Osteocyte (in vitro differentiated cells): ENCODE measurements at places on chromosomes 1 and 21. TPM values are rescaled to one million over a fixed set of nuclear protein-coding genes. Genes with fewer than 3 reads are reported as not detected.

Gene HTR1D
- total RNA-seq: 1.2 and 1.6 TPM in 2 replicates

Gene A3GALT2
- total RNA-seq: 0.35 TPM in 1 of 2 replicates, not detected in the other

Gene POLR3GL
- total RNA-seq: 21.7 and 22.4 TPM in 2 replicates

Gene INAVA
- total RNA-seq: 2.0 and 2.1 TPM in 2 replicates

Gene ADCY10
- total RNA-seq: 0.10 and 0.94 TPM in 2 replicates

Gene ESRRG
- not detected in 2 replicates for total RNA-seq

Gene PTPN22
- total RNA-seq: not detected in 2 replicates

Gene CLCNKB
- 0.34 TPM in 1 of 2 replicates, not detected in the other for total RNA-seq

Gene PPIAL4G
- not detected in 2 replicates for total RNA-seq

Gene DUSP23
- 10.5 and 16.5 TPM in 2 replicates for total RNA-seq

Gene RPTN
- total RNA-seq: not detected in 2 replicates

Gene ILDR2
- 0.16 TPM in 1 of 2 replicates, not detected in the other for total RNA-seq

DNA sequence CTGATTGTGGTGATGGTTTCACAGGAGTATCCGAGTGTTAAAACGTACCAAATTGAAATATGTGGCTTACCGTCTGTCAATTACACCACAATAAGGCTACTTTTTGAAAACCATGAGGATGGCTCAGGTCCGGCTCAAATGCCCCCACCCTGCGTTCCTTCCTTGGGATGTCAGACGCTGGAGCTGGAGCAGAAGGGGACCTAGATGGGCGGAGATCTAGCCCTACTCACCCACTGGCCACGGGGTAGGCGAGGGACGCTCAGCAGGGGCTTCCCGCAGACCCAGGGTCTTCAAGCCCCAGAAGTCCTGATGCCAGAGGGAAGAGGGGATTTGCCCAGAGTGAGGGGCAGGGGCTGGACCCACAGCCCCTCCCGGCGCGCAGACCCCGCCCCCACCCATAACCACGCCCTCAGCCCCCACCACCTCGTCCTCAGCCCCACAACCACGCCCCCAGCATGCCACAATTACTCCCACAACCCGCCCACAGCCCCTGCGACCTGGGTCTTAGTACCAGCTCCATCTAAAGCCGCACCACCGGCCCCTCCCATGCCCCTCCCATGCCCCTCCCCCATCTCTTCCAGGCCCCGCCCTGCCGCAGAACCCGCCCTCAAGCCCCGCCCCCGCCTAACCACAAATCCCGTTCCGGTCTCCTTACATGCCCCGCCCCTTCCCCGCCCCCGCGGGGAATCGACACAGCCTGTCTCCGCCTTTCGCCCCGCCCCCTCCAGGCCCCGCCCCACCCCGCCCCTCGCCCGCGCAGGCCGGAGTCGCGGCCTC lies at the start of gene LRRC3:
LRRC3 (plus strand) TSS at position 764 of the 777 bp plus-strand sequence. CDS start 1,135 bp downstream, outside the sequence.
- DNase-seq: no peak

DNA sequence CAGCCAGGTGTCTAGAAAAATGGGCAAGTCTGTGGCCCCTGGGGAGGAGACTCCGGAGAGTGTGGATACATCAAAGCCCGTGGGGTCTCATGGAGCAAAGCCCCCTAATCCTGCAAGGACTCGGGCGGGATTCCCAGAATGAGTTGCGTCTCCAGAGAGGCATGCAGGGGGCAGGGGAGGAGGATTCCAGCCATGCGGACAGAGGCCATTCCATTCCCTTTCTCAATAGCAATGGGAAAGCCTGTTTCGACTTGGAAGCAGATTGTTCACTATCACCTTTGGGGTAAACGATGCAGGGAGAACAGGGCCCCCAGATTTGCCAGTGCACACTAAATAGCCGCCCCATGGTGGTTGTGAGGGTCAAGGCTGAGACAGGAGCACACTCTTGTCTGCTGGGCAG lies 15.4 kb upstream of the PRDM15 start:
- no peak for DNase-seq

- DNase-seq: peak; percentile 74
Observed at GRCh38 chr21:43207868-43208267, 39.1 kb downstream of the CRYAA start.

GRCh38 chr1:31239653-31240241 lies at the start of gene NKAIN1:
NKAIN1 (minus strand) TSS chr1:31239887; CDS start chr1:31239547, 340 bp downstream.
- no peak for DNase-seq

DNA sequence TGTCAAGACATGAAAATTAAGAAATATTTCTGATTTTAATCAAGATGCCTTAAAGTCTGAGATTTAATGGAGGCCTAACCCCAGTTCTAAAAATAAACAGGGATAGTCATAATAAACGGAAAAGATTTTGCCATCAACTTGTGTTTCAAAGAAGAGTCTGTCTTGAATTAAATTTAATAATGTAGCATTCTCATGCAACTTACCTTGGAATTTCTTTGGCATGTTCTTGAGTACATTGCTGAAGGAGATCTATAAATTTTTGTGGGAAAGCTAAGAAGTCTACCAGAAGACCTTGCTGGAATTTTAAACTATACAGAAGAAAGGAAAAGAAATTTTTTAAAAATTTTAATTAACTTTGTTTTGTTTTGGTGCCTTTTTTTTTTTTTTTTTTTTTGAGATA lies 10.6 kb downstream of the SASS6 start:
- DNase-seq: no peak

GRCh38 chr1:61193808-61194207 lies 111.4 kb downstream of the NFIA start:
- no peak for DNase-seq

GRCh38 chr1:244874974-244875579 lies 10.7 kb upstream of the HNRNPU start:
- no peak for DNase-seq

- no peak for DNase-seq
Observed at GRCh38 chr1:109438798-109439297, 12.6 kb upstream of the PSMA5 start.

DNA sequence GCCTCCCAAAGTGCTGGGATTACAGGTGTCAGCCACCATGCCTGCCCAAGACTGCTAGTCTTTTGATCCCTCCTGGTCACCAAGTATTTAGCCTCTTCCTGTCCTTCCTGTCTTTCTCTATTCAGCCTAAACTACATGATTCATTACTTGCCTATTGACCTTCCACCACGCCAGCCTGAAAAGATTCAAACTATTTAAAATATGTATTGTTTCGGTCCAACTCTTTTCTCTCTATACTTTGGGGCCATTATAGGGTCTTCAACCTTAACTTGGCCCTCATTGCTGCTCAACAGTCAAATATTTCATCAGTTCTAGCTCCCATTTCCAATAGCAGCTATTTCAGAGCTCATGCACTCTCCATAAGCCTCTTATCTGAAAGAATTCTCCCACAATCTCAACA lies 153.0 kb downstream of the TNFSF18 start:
- DNase-seq: no peak

DNA sequence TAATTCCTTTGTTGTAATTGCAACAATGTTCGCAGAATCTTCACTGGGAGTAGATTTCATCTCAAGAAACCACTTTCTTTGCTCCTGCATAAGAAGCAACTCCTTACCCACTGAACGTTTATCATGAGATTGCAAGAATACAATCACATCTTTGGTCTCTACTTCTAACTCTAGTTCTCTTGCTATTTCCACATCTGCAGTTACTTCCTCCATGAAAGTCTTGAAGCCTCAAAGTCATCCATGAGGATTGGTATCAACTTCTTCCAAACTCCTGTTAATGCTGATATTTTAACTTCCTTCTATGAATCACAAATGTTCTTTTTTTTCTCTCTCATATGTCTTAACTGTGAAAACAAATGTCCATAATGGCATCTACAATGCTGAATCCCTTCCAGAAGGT lies 118.6 kb upstream of the RAB4A start:
- no peak for DNase-seq

GRCh38 chr1:156160743-156161171 lies 7.4 kb downstream of the SEMA4A start:
- DNase-seq: no peak

DNA sequence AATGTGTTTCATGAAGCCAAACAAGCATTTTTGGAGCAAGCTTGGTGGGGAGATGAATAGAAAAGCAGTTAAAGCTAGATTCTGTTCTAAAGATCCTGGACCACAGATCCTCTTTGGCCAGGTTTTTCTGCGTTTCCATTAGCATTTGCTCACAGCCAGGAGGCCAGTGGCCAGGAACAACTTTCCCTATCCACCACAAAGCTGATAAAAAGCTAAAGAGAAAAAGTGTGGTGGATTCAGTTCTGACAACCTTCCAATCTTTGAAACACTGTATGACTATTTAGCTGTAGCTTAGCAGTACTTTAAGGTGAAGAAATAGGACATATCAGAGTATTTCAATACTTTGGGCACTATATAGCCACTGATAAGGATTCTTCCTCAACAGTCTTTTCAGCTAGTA lies 3.0 kb upstream of the NEK7 start:
- DNase-seq: no peak

DNA sequence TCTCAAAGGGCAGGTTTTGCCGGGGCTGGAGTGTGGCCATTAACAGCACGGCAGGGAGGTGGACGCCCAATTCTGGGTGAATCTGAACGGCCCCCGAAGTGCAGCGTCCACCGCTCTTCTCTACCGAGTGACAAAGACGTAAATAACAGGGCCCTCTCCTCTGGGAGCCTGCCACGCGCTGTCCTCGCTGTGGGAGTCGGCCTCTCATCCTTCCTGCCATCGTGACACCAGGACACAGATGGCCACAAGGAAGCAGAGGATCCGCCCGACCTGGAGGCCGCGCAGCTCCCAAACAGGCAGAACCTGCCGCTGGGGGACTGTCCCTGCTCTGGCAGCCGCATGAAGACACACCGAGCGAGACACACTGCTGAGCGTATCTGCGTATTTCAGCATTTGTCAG lies 12.1 kb upstream of the CDK11B start:
- no peak for DNase-seq

DNA sequence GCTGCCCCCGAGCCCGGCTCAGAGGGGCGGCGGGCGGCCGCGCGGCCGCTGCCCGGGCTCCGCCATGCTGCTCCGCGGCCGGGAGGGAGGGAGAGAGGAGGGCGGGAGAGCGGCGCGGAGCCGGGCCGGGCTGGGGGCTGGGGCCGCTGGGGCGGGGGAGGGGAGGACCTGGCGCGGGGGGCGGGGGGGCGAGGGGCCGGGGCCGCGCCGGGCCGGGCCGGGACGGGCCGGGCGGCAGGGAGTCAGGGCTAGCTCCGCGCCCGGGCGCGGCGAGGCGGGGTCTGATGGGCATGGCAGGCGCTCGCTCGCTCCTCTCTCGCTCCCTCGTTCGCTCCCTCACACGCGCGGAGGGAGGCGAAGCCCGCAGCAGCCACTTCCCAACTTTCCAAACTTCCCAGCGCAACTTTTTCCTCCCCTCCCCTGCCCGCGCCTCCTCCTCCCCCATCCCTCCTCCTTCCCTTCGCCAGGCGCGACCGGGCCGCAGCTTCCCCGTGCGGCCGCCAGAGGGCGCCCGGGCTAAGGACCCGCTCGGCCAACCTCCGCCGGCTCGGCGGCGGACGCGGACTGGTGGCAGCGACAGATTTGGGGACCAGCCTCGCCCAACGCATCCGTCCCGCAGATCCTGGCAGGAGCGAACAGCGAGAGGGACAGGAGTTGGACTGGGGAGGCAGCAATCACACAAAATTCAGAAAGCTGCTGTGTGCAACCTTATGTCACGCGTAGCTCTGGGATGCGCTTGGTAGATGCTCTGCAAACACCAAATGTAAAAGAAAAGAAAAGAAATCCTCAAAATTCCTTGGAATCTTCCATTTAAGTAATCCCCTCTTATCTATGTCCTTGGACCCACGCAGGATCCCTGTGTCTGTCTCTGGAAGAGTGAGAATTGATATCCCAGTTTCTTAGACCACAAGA lies at the start of gene TRABD2B:
TRABD2B (minus strand) TSS at position 97 of the 912 bp plus-strand sequence.
- peak; percentile 92 for DNase-seq

DNA sequence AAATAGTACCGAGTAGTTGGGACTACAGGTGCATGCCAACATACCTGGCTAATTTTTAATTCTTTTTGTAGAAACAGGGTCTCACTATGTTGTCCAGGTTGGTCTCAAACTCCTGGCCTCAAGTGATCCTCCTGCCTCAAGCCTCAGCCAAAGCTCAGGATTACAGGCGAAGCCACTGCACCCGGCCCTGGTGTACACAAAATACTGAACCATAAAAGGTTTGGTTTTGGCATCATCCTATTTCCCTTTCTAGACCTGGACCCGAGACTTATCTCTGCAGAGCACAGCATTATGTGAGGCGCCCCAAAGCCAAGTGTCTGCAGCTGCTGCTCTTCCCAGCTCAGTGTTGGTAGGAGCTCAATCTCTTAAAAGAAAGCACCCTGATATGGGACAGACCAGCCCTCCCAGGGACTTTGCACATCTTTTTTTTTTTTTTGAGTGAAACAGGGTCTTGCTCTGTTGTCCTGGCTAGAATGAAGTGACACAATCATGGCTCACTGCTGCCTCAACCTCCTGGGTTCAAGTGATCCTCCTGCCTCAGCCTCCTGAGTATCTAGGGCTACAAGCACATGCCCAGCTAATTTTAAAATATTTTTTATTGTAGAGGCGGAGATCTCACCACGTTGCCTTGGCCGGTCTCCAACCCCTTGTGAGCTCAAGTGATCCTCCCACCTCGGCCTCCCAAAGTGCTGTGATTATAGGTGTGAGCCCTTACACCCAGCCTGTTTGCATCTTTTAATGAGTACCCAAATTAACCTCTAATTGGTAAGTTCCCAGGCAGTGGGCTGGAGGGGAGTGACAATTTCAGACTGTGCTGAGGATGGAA lies 20.4 kb downstream of the TEX35 start:
- DNase-seq: no peak

DNA sequence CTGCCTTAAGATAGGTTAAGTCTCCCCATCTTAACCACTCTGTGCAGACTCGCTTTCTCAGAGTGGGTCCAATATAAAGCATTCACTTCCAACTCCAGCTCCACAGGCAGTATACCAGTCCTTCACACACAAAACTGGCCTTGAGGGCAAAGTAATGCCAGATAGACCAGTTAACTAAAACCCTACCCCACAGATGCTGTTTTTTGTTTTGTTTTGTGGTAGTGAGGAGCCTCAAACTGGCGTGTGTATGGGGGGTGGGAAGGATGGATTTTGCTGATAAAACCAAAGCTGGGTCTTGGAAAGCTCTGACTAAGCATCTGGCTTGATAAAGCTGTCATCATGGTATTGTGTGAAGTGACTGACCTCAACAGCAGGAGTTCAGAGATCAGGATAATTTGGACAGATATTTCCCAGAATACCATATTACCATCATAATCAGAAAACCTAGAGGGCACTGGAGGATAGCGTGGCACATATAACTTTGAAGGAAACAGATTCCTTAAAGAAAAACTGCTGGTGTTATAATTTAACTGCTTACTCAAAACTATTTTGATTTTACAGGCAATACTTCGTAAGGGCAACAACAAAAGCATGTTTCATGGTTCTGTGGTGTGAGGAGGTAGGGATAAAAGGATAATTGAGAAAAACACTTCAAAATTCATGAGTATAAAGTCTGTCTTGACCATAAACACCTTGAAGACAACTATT lies 29.6 kb upstream of the CPLANE2 start:
- no peak for DNase-seq

- DNase-seq: no peak
Observed at GRCh38 chr1:48823168-48823567, 46.5 kb upstream of the BEND5 start.

GRCh38 chr1:198086051-198086745 lies 70.6 kb upstream of the NEK7 start:
- DNase-seq: no peak

GRCh38 chr1:201895913-201896807 lies 7.5 kb downstream of the SHISA4 start:
- peak; percentile 97 for DNase-seq

GRCh38 chr1:93349231-93350135 lies 3.8 kb downstream of the DR1 start:
- DNase-seq: no peak
